Stimulated activated CD8-positive, alpha-beta memory T cell treated with anti-CD3 and anti-CD28 coated beads, Interleukin-12 subunit alpha, Interleukin-12 subunit beta, amount 100 ng/mL, for 1 hour (primary cell): ENCODE measurements at places on chromosomes 3 and 15.

DNA sequence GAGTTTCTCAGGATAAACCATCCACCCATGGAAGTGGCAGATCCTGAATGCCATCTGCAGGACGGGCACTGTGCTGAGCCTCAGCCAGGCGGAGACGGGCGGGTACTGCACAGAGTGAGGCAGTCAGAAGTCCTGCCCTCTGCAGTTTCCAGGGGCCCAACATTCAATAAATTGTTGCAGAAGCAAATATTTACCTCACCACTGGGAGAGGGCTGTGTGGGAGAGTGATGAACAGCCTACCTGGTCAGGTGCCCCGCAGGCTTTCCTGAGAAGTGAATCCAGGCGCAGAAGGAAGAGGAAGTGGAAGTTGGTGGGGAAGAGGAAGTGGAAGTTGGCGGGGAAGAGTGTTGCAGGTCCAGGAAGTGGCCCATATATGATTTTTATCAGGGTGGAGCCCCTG lies 100.8 kb downstream of the SLCO3A1 start:
- no peak for DNase-seq

- DNase-seq = no peak
Observed at GRCh38 chr3:66712210-66712609, 211.4 kb upstream of the LRIG1 start.

GRCh38 chr15:74964794-74965193 lies 8.2 kb upstream of the RPP25 start:
- DNase-seq = no peak

- DNase-seq = no peak
Observed at GRCh38 chr3:155369735-155370134, 76.3 kb upstream of the STRIT1 start.

DNA sequence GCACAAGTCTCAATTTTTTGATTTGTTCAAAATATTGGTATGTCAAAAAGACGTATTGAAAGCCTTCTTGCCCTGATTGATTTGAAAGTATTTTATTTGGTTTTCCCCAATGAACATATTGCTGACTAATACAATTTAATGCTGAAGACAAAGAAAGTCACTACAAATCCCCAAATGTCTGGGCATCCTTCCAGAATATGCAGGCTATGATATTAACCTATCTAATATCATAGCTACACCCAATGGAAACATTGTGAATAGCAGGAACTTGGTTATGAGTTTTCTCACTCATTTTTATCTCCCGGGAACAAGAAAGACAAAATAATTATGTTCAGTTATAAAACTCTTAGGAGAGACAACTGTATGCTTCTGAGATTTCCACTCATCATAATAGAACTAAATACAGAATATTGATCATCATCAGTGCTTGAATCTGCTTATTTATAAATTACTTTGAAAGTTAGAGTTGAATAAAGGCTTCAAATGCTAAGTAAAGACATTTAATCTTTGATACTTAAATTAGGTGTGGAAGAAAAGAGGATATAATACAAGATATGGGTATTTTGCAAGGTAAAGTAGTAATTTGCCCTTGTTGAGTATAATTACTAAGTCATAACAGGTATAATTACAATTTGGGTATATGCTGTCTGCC lies 483.9 kb downstream of the RBMS3 start:
- DNase-seq = no peak

GRCh38 chr3:131811481-131811880 lies 223.3 kb downstream of the CPNE4 start:
- DNase-seq = no peak

- no peak for DNase-seq
Observed at GRCh38 chr3:43692085-43692855, 1.5 kb downstream of the ABHD5 start.

- DNase-seq = no peak
Observed at GRCh38 chr3:187812496-187812895, 67.2 kb upstream of the BCL6 start.

DNA sequence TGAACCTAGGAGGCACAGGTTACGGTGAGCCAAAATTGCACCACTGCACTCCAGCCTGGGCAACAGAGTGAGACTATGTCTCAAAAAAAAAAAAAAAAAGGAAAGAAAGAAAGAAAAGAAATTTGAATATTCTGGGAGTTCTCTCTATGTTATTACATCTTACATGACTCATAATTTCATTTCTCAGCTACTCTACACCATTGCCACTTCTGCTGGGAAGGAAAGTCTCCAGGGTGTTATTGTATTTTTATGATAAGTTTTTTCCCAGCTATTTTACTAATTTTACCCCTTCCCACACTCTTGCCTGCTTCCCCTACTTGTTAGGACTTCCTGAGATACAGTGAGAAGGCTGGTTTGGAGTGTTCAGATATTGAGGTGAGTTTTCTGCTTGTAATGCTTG lies 69.7 kb upstream of the UMPS start:
- DNase-seq = no peak

DNA sequence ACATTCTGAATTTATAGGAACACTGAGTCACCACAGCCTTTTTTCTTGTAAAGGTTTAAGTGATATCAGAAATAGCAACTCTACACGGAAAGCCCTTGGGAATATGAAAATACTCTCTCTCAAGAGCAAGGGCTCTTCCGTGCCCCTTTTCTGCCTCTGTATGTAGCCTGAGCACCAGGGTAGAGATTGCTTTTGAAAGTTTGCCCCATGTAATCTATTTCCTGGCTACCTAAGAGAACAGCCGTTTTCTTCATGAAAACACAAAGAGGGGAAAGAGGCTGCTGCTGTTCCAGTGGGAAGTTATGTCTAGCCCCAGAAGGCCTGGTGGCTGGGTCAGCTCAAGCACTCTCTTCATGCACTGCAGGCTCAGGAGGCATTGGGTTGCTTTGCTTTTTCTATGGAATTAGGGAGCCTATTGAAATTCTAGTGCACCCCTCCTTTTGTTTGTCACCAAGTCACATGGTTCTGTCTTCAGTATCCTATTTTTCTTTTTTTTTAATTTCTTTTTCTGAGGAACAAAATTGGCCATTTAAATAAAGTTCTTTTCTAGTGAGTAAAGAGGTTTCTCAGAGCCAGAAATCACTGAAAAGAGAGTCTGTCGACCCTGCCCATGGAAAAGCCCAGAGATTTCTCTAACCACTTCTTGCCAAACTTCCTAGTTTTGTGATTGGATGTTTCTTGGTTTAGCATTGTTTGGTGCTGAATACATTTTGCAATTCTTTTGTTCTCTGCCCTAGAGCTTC lies 39.5 kb downstream of the TIGIT start:
- no peak for DNase-seq

DNA sequence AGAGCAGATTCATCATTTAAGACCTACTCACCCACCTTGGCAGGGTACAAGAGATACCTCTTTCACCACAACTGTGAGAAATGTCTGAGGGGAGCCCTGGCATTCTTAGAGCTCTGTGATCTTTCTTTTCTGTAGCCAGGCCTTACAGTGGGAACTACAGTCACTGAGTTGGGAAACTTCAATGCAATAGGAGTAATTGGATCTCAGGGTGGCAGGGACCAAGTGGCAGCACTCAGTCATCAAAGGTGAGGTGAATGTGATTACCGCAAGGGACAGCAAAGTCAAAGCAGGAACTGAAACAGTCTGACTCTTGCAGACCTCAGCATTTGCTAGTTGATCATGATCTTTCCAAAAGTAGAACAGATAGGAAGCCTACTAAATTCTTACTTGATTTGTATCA lies 7.2 kb upstream of the MCF2L2 start:
- DNase-seq = no peak

DNA sequence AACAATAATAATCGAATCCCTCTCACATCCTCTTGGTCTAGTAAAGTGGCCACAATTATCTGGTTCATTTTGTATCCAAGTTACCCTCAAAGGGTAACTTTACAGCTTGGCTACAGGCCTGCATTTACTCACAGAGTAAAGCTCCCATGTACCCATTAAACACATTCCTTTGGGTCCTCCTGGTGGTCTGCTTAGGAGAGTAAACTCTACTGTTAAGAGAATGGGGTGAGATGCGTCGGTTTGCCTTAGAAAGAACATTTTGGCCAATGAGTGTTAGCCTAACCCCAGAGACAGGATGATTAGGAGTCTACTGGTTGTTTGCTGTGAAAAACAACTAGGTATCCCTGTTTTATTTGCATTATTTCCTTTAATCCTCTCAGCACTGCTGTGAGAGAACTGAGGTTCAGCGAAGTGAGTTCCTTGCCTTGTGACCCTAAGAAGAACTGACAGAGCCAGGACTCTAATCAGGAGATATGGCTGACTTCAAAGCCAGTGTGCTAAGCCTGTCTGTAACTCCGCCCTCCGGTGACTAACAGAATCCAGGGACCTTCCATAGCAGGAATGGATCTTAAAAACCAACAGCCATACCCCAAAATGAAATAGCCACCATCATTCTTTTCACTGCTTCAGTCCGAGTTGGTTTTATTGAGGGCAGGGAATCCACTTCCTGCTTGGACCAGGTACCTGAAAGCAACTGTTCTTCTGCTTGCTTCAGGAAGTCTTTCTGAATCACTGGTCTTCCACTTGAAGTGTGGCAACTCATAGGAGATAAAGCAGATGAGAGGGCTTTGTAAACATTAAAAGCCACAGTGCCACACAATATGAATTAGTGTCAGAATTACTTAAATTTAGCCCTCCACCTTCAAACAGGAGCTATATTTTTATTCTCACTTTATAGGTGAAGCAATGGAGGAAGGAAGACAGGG lies 317.3 kb upstream of the WNT5A start:
- no peak for DNase-seq
